RWPE1 (cell line): ENCODE measurements at places on chromosomes 11 and 22.

- DNase-seq: no peak
These were observed 112.2 kb upstream of the CLMP start for GRCh38 chr11:123307276-123307675.

DNA sequence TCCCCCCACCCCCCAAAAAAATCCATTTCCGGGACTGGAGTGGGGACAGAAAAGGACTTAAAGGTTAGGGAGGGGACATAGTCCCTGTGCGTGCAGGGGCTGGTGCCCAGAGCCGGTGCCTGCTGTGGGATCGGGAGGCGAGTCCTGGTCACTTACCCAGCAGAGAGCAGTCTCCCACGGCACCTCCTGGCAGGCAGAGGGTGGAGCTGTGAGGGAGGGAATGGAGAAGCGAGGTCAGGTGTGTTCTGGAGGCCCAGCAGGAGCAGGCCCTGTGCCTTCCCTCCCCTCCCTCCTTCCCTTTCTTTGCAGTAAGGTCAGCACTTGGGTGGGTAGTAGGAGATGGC lies 28.4 kb downstream of the SHANK3 start:
- no peak for DNase-seq

DNA sequence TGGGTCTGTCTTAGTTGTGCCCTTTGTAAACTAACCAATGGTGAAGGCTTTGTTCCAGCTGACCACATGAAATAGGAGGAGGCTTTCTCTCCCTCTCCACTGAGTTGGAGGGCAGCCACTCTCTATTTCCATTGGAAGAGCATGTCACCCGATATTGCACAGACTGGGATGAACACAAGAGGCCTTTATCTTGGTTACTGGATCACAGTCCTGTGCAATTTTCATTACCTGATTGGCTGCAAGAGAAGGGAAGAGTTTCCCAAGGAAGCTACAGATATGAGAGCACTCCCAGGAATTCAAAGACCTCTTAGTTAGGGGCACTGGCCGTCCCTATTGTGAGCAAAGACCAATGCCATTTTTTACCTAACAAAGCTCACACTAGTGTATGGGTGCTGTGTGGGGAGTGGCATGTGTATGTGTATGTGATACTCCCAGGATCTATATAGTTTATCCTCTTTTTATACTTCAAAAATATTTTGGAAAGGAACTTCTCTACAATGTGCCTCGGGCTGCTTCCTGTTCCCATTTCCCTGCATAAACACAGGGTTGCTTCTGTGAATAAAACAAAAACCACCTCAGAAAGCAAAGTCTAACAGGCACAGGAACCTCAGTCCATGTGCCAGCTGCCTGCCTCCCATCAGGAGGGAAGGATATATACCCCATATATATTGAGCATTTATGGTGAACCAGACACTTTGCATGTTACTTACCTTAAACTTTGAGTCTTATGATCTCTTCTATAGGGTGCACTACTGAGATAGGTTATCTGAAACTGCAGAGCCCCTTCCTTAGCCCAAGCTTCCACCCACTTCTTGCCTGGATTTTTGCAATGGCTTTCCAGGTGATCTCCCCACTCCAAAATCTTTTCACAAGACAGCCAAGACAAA lies 126.5 kb downstream of the RASSF10 start:
- no peak for DNase-seq

DNA sequence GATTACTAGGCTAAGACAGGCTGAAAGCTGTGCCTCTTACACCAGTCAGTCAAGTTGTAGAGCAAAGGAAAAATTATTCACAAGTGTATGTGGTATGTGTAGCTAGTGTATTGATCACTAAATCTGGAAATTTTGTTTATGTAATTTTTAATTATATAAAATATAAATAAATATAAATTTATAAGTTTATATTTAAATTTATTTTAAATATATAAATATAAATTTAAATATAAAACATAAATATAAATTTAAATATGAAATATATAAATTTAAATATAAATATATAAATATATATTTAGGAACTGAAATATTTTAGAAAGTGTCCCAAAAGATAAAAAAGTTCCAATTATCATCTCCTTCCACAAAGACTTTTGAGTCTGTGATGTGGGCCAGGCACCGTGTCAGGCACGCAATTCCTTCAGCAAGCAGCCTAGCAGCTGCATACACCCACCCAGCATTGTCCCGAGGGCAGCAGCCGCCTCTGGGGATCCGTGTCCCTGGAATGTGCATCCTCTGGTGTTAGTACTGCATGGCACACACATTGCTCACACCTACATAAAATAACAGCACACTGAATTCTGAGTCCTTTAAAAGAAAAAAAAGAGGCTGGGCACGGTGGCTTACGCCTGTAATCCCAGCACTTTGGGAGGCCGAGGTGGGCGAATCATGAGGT lies 1098.0 kb downstream of the BRD1 start:
- DNase-seq: no peak

DNA sequence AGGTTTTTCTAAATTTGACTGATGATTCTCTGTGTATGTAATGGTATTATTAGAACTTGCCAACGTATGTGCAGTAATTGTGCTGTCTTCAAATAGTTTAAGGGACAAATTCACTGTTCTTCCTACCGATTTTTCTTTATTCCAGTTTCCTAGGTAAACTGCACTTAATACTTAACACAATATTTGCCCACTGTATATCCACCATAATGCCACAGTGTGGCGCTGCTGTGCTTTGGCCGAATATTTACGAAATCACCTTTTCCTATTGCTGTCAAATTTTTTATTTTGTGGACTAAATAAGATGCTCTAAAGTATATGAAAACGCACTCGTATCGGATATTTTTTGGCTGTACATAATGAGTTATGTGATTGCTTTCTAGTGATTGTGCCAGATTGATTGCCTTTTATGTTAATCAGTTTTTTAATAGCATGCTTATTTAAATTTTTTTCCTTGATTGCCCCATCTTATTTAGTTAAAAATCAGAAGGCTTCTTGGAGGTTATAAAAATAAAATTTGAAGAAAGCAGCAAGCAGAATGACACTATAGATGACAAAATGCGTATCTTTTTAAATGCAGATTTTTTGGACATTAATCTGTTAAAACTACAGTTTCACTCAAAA lies 10.5 kb downstream of the AASDHPPT start:
- DNase-seq: peak; percentile 4

- no peak for DNase-seq
These were observed 64.7 kb downstream of the ADAMTS15 start for GRCh38 chr11:130513132-130513531.

DNA sequence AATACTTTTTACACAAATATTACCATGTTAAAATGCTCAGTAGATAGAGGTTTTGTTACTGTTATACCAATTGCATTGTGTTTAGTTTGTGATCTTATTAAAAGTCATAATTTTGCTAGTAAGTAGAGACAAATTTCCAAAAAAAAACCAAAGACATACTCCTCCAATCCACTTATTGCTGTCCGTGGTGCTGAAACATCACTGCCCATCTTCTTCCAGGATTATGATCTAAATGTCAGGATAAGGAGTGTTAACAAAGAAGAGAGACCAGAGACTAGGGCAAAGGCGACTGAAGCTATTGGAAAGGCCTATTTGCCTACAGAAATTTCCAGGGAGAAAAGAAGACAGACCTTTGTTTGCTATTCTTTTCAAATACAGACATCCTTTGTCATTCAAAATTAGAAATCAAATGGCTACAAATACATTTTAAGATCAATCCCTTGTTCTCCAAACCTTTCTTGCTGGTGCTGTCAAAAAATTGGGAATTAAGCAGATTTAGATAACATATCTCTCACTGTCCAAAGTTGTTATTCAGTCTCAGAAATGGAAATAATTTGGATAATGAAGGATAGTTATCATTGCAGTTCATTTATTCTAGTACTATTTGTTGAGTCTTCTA lies 199.7 kb downstream of the C11orf91 start:
- peak; percentile 21 for DNase-seq

GRCh38 chr11:42773729-42774128 lies 538.1 kb upstream of the API5 start:
- no peak for DNase-seq

GRCh38 chr11:64306876-64307622 lies 1.7 kb downstream of the ESRRA start:
- no peak for DNase-seq
